Fibroblast of skin of left biceps (primary cell): ENCODE measurements at places on chromosomes 3 and 15.

DNA sequence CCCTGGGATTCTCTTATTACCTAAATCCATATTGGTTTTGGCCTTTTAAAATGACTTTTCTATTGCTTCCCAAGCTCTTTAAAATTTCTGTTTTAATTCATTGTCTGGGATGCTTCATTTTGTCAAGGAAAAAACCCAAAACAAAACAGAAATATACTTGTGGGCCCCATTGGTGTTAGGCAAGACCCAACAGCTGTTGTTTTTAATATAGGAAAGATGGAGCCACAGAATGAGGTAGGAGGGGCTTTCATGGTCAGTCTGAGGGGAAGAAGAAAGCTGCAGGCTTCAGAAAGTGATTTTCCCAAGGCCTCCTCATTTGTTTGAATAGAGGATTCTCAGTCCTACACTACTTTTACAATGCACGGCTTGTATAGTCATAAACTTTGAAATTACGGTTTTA, 180.5 kb downstream of the MCTP2 start:
- DNase-seq, result no peak

DNA sequence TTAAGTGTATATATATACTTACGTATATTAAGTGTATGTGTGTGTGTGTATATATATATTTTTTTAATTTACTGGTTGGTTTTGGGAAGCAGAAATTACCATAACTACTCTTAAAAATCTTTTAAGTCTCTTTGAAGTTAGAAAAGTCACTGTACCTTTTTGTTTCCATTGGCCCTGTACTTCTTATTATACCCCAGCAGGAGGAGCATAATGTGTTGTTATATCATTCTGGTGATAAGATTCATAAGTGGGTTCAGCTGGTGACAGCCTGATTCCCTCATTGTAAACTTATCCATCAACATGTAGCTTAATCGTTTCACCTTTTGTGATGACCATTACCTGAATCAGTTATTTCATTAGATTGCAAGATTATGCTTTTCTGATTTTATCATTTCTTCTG, 30.8 kb downstream of the MLH1 start:
- DNase-seq, result no peak

- DNase-seq, result no peak
Measured at GRCh38 chr3:43583481-43583880, 38.3 kb downstream of the ANO10 start.

GRCh38 chr3:184180165-184180564, 5.5 kb downstream of the AP2M1 start:
- no peak for DNase-seq

DNA sequence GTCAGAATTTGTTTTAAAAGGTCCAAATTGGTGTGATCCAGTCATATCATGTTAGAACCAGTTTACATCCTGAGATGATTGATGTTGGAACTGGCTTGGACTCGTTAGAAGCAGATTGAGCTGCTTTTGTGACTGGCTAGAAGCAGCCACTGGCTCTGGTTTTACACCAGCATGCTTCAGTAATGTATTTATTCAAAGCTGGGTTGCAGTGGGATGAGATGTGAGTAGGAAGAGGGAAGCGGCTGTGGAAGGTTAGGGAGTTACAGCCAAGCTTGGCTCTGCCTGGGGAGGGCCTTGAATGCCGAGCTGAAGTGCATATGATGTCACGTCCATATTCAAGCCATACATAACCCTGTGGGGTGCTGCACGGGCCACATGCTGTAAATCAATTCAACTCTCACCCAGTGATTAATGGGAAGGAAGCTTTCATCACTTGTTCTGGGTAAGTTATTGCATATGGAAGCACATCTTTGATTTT, 104.0 kb upstream of the SMAD3 start:
- peak; percentile 65 for DNase-seq

DNA sequence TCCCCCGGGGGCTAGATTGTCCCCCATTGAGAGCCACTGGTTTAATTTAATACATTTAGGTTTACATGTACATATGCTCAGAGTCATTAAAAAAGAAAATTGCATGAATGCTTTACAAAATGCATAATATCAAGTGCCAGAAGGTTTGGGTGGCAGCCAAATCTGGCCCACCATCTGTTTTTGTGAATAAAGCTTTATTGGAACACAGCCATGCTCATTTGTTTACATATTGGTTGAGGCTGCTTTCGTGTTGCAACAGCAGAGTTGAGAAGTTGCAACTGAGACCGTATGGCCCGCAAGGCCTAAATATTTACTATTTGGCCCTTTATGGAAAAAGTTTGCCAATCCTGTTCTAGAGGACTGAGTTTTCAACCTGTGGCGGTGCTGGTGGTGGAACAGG, 32.1 kb upstream of the RGMA start:
- DNase-seq, result no peak

GRCh38 chr15:77584201-77584600, 48.5 kb downstream of the LINGO1 start:
- DNase-seq, result no peak

DNA sequence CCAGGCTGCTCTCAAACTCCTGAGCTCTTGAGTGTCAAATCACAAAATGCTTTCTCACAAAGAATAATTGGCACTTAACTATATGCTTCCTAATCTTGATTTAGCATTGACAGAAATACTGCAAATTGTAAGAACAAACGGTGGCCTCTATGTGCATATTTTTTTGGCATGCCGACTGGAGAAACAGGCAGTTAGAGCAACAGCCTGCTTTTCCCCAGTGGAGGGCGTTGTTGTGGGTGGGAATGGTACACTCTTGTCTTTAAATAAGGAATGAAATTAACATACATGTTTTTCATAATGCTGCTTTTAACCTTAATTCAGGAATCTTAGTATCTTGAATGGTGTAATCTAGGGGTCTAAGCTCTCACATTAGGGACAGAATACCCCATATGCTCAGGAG, 31.1 kb upstream of the SV2B start:
- DNase-seq, result no peak

DNA sequence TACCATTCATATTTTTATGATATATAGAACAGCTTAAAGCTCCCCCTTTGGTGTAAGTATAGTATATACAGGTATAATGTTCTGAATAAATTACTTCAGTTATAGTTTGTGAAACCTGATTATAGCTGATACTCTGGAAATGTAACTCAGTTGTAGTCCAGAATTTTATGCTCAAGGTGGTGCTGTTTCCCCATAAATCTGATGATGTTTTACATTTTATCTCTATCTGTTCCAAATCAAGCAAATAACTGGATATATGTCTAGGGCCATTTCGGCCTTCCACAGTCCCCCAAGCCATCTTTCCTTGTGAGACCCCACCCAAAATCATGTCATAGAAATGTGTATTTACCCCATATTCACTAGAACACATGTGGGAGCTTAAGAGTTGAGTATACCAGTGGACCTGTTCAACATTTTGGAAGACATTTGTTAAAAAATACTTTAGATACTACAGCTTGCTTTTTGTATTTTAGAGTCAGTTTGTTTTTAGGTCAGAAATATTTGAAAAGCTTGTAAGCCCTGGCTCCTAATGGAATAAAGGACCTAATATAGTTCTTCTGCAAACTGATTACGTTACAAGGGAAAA, 107.1 kb downstream of the ATG7 start:
- DNase-seq, result no peak

DNA sequence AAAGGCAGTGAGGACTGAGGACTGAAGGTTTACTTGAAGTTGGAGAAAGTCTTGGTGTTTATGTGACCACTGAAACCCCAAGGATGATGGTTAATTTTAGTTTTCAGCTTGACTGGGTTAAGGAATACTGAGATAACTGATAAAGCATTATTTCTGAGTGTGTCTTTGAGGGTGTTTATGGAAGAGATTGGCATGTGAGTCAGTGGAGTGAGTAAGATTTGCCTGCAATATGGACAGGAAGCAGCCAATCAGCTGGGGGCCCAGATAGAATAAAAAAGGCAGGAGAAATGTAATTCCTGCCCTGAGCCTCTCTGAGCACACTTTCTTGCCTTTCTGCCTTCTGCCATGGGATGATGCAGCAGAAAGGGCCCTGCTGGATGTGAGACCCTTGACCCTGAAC, 92.4 kb downstream of the KBTBD8 start:
- DNase-seq, result peak; percentile 57

- DNase-seq, result no peak
Measured at GRCh38 chr15:95440712-95441111, 889.8 kb upstream of the NR2F2 start.

- no peak for DNase-seq
Measured at GRCh38 chr3:123271466-123272159, 69.9 kb downstream of the SEC22A start.

DNA sequence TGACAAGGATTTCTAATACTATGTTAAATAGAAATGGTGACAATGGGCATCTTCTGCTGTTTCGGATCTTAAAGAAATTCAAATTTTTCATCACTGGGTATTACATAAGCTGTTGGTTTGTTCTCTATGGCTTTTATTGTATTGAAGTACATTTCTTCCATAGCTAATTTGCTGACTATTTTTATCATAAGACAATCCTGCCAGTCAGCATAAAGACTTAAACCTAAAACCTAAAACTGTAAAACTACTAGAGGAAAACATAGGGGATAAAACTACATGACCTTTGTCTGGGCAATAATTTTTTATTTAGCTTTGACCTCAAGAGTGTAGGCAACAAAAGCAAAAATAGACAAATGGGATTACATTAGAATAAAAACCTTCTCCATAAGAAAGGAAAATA, 1017.4 kb downstream of the SI start:
- DNase-seq, result no peak

DNA sequence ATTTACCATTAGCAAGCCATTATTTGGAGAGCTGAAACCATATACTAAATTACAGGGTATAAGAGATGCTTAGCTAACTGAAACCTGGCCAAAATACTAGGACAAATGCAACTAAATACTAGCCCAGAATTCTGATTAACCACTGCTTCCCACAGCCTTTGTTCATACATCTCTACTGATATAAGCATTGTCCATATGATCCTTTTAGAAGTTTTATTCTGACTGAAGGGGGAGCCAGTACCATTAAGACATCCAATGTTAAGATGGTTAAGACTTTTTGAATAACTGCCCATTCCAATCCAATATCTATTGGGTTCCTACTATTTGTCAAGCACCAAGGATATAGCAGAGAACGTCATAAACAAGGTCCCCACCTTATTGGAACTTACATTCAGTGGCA, 421.3 kb downstream of the FOXP1 start:
- no peak for DNase-seq

- DNase-seq, result peak; percentile 58
Measured at GRCh38 chr3:188510366-188510765, 356.4 kb downstream of the LPP start.
